ENCODE measurements at places on chromosomes 7 and 10. TPM values are rescaled to one million over a fixed set of nuclear protein-coding genes. Genes with fewer than 3 reads are reported as not detected.

SRRM3 gene
- not detected for polyA plus RNA-seq

GRCh38 chr10:79502561-79503309 is 9.6 kb upstream of the EIF5AL1 start:
- DNase-seq: no peak

LIPN gene
- not detected for polyA plus RNA-seq

GRCh38 chr7:24384362-24385030 is 100.5 kb downstream of the NPY start:
- DNase-seq: no peak

DPYSL4 gene
- not detected for polyA plus RNA-seq

DNA sequence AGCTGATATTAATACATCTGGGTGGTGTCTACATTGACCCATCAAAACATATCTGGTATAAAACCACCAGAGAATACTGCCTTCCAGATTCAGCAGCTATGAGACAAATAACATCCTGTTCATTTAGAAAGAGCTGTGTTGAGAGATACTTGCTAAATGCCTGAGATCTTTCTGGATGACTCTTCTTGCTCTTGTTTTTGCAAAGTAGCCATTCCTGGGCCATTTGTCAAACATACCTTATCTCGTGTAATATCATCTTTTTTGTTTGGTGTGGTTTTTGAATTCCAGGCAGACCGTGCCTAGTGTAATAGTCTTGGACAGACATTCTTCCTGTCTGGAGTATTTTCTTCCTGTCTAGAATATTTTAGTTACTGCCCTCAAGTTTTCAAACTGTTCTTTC is 74.7 kb upstream of the PRR15 start:
- no peak for DNase-seq

DNA sequence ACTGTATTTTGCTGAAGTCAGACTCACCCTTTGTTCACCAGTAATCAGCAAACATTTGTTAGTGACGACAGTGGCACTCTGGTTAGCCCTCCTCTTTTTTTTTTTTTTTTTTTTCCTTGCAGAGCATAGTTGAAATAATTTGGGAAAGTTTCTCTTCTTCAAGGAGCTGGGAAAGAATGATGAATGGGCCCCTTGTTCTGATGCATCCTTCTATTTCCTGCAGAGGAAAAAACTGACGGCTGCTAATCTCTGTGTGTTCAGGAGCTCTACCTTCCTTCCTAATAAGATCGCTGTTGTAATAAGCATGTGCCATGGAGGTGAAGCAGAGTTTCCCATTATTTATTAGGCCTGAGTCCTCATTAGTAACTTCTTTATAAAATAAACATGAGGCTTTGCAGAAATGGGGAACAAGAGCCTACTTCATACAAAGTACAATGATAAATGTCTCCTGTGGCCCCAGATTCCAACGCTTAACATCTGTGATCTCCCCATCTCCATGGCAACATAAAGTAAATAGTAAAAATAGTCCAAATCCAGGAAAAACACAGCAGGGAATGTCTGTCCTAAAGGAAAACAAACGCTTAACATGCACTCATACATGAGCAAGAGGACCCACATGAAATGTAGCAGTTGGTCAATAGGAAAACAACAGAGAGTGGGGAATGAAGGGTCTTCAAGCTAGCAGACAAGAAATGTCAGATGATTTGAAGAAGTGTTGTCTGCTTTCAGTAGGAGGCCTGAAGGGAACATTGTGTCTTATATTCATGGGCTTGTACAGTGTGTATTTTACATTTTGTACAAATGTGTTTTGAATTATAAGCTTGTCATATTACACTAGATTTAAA is 59.1 kb upstream of the CALD1 start:
- DNase-seq: no peak

Measured in immature natural killer cell (primary cell).